IMR-90 (cell line): ENCODE measurements at places on chromosomes 7 and 10. TPM values are rescaled to one million over a fixed set of nuclear protein-coding genes. Genes with fewer than 3 reads are reported as not detected.

Gene SORBS1
- under 0.01 and 0.18 TPM in 2 replicates for total RNA-seq

Gene SFTPA1
- total RNA-seq: not detected in 2 replicates

Gene PCLO
- total RNA-seq: under 0.01 TPM in 2 replicates

DNA sequence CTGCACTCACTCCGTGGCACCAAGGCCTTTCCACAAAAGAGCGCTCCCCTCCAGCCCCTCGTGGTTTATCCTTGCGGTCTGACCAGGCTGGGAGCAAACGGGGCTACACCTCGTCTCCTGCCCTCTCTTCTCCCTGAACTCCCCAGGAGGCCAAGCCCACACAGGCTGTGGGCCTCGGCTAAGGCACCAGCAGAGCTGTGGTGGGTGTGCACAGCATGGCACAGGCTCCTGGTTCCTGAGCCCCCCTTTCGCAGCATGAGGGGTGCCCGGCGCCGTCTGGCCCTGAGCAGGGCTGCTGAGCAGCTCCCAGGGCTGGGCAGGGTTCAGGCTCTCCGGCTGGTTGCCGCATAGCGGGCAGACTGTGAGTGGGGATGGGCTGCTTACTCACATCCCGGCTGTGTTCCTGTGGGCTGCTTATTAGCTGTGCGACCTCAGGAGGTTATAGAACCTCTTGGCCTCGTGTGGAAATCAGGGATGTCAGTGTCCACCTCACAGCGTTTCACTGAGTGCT is 90.4 kb downstream of the ZMIZ1 start:
- peak; percentile 83 for DNase-seq
- peaks cover 74% of the 10 kb centered on the region for H3K4me1 ChIP-seq

GRCh38 chr10:69780077-69780476 is 21.6 kb upstream of the COL13A1 start:
- no peaks in the 10 kb centered on the region for H3K4me1 ChIP-seq
- H3K27ac ChIP-seq: no peak overlapping the region
- H3K36me3 ChIP-seq: no peaks in the 10 kb centered on the region
- peaks cover 61% of the 10 kb centered on the region for H3K27me3 ChIP-seq
- no peak overlapping the region for H3K4me3 ChIP-seq

- no peak overlapping the region for H3K27ac ChIP-seq
- H3K4me3 ChIP-seq: no peak overlapping the region
- no peaks in the 10 kb centered on the region for H3K27me3 ChIP-seq
- peaks cover 51% of the 10 kb centered on the region for H3K36me3 ChIP-seq
- no peak for DNase-seq
Measured at GRCh38 chr10:80170026-80170425, 35.3 kb downstream of the ANXA11 start.
